ENCODE measurements at places on chromosomes 11 and 22.

DNA sequence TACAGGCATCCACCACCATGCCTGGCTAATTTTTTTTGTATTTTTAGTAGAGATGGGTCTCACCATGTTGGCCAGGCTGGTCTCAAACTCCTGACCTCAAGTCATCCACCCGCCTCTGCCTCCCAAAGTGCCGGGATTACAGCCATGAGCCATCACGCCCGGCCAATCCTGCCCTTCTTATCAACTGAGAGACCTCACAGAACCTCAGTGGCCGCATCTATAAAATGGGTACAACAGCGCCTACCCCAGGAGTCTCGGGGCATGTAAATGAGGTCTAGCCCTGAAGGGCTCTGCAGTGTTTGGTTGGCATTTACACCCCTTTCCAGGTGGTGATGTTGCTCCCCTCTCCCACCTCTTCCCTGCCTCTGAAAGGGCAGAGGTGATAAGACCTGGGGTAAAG, 11.7 kb downstream of the SYNGR1 start:
- DNase-seq, result no peak

- DNase-seq, result no peak
Observed at GRCh38 chr11:14974515-14975251, 2.5 kb upstream of the CALCA start.

DNA sequence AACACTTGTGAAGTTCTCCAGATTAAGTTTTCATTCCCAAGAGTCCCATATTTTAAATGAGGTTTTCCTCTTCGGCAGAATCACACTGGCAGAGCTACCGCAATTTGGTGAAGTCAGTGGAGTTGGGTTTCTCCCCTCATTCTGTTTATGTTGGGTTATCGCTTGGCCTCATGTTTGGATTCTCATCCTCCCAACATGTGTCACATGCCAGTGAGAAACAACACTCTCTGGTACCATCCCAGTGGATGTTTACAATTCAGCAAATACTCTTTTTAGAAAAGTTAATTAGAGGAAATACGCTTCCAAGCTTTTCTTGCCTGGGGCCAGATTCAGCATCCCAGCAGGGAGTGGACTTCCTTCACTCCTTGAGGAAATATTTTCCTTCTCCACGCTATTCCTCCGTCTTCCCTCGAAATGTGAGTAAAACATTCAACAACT, 2.1 kb downstream of the PAMR1 start:
- no peak for DNase-seq

GRCh38 chr11:69880041-69880825, 61.0 kb upstream of the FGF3 start:
- DNase-seq, result no peak

GRCh38 chr11:133823614-133824013, 21.7 kb downstream of the SPATA19 start:
- DNase-seq, result no peak

DNA sequence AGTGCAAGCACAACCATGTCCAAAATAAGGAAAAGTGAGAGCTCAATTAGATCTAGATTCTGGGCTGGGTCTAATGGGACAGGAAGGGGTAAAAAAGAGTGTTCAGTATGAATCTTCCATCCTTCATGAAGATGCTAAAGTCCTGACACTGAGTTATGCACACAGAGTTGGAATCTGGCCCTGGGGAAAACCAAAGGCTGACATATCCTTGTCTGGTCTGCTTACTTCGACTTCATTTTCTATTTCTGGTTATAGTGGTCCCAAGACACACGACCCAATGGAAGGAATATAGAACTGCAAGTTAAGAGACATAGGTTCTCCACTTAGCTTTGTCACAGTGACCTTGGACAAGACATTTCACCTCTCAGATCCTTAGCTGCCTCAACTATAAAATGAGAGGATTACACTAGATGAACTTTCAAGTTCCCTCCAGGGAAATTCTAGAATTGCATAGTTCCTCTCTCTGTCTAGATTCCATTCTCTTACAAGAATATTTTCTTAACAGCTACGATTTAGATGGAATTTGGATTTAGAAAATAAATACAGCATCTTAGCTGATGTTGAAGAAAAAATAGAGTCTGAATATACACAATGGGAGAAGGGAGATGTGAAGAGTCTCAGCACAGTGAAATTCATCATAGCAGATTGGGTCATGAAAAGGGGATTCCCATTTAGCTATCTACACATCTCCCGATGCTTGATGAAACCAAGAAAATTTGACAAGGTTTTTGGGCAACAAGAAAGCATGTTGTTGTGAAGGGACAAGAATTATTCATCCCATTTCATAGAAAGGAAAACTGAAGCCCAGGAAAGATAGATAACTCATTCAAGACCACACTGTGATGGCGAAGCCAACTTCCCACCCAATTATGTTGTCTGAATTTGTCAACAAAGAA, 3.3 kb downstream of the BLID start:
- no peak for DNase-seq

DNA sequence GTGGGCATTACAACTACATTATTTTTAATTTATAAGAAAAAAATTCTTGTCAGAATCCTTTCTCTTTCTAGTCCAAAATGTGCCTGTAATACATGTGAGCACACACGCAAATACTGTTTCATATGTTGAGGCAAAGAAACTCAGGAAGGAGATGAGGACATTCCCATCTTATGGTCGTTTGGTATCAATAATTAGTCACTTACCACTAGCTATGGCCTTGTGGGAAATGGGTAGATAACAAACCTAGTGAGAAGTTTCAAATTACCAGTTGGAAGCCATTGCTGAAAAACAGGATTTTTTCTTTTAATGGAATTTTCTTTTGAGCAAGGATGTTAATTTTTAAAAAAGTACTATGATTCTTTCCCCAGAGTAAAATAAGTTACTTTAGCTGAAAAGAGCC, 25.7 kb downstream of the AMOTL1 start:
- no peak for DNase-seq

- DNase-seq, result no peak
Observed at GRCh38 chr11:130612291-130612851, 163.9 kb downstream of the ADAMTS15 start.
